ENCODE measurements at places on chromosomes 5 and 9.

- DNase-seq = no peak
Measured at GRCh38 chr9:115764645-115765044, 388.9 kb upstream of the PAPPA start.

GRCh38 chr9:133733421-133733795 lies 4.7 kb downstream of the SARDH start:
- no peak for DNase-seq

DNA sequence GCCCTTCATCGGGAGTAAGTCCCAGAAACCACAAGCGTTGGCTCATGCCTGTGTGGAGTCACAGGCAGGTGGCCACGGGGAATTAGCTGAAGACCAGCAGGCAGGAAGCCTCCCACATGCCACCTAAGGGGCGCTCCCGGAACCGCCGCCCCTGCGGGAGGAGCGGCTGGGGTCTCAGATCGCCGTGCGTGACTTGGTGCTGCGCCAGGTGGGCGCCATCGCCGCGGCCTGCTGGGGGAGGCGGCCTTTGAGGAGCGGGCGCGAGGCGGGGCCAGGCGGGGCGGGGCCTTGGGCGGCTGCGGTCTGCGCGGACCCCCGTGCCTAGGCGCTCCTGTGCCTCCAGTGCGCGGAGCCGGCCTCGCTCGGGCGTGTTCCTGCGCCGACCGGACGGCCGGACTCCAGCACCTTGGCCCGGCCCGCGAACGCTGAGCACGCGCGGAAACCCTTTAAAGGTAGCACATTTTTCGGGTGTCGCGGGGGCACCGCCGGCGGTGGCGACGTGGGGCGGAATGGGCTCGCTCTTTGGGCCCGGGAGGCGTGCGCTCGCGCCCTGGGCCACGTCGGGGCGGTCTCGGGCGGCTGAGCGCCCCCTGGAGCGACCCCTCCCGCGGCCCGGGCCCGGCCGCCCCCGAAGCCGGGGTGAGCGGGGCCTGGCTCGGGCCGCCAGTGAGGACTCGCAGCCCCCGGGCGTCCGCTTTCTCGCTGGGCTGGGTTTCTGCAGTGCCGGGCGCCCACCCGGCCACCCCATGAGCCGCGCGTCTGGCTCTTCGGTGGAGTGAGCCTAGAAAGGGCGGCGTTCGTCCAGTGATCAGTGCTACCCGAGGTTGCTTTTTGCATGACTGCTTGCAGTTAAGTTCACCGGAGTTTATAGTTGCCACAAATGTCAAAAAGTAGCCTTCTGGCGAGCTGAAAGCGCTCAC lies 24.5 kb downstream of the LECT2 start:
- DNase-seq = peak; percentile 26

DNA sequence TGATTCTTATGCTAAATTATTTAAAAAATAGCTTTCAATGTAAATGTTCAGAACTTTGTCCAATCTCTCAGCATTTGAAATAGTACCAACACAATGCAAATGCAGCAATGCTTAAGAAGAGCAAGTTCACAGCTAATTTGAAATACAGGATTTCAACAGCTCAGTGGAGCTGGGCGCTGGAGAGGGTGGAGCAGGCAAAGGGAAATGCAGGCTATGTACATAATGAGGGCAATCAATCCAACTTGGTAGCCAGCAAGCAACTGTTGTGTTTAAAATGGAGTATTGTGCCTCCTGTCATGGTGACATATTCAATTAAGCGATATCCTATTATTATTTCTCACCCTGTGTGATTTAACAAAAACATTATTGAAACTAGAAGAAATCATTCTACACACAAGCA lies 568.8 kb downstream of the PSAT1 start:
- no peak for DNase-seq

GRCh38 chr9:104091708-104092107 lies 2.4 kb upstream of the SMC2 start:
- DNase-seq = peak; percentile 69

DNA sequence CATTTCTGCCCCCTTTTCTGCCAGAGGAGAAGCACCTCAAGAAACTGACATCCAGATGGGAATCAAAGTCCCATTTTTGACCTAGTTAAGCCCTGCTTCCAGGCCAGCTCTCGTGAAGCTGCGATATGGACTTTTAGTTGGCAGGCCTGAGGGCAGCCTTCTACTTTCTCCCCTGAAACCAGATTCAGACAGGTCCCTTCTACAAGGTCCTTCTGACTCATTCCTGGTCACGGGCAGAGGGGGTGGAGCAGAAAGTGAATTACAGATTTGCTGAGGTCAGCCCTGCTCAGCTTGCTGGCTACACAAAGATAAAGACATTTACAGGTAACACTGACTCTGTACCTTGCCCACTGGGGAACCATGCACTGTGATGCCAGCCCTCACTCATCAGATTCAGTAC lies 52.8 kb upstream of the TUT7 start:
- DNase-seq = no peak

GRCh38 chr9:99119976-99120655 lies 15.2 kb downstream of the TGFBR1 start:
- DNase-seq = no peak

GRCh38 chr9:21429191-21429590 lies 11.0 kb upstream of the IFNA1 start:
- DNase-seq = no peak

DNA sequence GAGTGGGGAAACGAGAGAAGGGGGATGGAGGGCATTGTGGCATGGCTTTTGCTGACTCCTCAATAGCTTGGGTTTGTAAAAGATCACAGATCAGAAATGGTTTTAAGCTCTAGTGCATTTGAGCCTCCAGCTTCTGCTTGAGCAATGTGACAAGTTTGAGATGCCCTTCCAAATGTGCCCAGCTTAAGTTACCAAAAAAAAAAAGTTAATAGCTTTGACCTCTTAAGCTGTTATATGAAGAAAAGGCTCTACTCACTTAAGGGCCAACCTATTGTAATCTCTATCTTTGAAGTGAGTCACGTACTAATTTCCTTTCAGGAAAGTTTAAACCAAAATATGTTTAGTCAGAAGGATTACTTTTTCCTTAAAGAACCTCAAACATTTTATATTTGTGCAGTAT lies 428.8 kb upstream of the ACTBL2 start:
- no peak for DNase-seq

DNA sequence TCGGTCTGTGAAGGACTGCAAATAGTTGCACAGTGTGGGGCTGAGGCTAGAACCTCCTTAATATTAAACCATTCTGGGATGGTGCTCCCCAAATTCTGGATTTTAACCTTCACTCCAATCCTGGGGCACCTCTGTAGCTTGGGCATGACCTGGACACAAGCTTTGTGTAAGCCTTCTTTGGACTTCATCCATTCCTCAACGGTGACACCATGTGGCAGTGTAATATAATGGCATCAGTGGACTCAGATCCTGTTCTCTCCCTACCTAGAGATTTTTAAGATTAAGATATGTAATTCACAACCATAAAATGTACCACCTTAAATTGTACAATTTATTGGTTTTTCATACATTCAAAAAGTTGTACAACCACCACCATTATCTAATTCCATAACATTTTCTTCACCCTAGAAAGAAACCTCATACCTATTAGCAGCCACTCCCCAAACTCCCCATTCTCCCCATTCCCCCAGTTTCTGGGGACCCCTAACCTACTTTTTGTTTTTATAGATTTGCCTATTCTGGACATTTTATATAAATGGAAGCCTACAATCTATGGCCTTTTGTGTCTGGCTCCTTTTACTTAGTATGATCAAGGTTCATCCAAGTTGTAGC lies 4.8 kb upstream of the PLGRKT start:
- peak; percentile 13 for DNase-seq

All from NCI-H510A (cell line).